Bronchial epithelial cell (primary cell): ENCODE measurements at places on chromosomes 12 and 14.

GRCh38 chr12:120485961-120486881, 9.7 kb upstream of the DYNLL1 start:
- DNase-seq = no peak

- no peak for DNase-seq
Measured at GRCh38 chr14:68674538-68675232, 118.2 kb downstream of the ZFP36L1 start.

- peak; percentile 73 for DNase-seq
Measured at GRCh38 chr12:39402922-39403321, 40.0 kb downstream of the KIF21A start.

- peak; percentile 84 for DNase-seq
Measured at GRCh38 chr12:26746121-26746714, 86.8 kb downstream of the ITPR2 start.

- DNase-seq = no peak
Measured at GRCh38 chr12:1995205-1995896, 8.9 kb downstream of the DCP1B start.

DNA sequence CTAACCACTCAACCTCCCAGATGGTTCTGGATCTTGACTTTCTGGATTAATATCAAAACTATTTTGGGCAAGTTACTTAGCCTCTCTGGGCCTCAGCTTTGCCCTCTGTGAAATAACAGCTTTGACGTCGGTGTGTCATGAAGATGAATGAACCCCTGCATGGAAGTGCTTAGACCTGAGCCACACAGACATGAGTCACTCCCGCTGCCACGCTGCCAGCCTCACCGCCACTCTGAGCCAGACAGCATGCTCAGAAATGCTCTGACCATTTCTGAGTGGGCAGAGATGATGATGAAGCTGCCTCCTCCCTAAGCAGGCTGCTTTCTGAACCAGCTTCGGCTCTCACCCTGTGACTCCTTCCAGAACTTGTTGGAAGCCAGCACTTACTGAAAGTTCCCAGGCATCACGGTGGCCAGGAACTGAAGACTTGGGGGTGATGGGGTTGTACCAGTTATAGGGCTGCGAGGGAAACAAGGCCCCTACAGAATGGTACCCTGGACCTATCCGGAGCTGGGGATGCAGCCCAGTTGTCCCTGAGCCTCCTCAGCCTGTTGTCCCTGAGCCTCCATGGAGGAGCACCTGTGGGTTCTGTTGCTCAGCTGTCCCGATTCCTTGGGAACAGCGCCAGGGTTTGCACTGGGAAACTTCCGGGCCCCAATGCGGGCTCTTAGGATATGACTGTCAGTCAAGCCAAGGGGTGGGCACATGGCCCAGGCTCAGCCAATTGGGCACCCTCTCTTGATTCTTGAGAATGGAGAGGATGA, 2.0 kb upstream of the CCDC197 start:
- DNase-seq = peak; percentile 94

- no peak for DNase-seq
Measured at GRCh38 chr14:105148604-105149145, 19.9 kb downstream of the JAG2 start.

DNA sequence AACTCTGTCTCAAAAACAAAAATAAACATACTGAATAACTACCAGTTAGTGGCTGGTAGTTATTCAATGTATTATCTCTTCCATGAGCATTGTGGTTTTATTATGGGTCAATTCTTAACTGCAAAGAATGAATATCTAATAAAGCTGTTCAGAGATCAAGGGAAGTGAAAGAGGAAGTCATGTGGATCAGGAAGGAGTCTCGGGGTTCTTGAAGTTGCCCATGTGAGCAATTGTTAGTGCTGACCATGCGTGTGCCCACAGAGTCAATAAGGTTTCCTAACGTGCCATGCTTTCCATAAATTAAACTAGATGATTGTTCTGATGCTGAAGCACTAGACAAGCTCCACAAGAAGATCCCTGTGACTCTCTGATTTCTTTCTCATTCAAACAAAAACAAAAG, 136.5 kb upstream of the CPSF6 start:
- no peak for DNase-seq

GRCh38 chr12:82675246-82675645, 11.5 kb upstream of the TMTC2 start:
- no peak for DNase-seq

- DNase-seq = no peak
Measured at GRCh38 chr14:105091054-105091516, 25.9 kb upstream of the GPR132 start.

DNA sequence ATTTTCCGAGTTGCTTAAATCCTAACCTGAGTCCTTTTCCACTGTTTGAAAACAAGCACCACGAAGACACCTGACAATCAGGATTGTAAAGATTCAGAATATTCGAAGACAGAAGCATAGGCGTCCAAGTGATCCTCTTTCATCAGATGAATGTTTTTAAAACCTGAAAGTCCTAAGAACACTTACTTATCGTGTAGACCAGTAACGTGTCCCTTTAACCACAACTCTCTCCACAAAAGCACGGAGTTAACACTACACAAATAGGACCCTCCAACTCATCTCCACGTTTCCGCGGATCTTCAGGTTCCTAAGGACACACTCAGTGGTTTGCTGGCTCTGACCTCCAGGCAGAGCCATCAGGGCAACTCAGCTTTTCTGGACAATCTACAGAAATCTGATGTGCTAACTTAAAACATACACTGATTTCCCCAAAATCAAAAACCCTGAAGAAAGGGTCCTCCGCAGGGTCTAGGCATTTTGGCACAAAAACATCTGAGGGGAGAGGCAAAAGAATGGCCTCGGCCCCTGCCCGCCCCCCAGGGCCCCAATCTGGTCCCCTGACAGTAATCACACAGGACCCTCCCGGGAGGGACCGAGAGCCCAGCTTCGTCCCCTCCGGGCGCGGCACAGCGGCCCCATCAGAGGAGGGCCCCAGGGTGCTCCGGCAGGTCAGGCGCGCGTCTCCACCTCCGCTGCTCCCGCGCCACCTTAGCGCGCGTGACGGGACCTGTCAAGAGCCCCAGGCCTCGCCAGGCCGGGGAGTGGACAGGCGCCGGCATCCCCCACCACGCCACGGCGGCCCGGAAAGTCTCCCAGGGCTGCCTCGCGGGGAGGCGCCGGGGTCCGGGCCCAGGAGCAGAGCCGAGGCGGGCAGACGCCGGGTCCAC, 925 bp downstream of the DICER1 start:
- DNase-seq = peak; percentile 18

DNA sequence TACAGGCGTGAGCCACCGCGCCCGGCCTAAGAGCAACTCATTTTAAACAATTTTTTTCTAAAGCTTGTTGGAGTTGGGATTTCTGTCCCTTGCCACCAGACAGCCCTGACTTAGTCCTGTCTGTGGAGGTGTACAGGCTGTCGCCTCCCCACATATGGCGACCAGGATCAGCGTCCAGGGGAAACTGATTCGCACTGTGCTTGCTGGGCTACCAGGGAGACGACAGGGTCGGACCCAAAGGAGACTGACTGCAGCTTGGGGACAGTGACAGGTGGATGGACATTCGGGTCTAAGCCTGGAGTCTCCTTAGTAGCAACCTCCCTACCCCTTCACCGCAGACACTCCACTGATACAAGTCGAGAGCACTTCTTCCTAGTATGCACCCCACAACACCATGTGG, 40.3 kb downstream of the TRAFD1 start:
- no peak for DNase-seq

DNA sequence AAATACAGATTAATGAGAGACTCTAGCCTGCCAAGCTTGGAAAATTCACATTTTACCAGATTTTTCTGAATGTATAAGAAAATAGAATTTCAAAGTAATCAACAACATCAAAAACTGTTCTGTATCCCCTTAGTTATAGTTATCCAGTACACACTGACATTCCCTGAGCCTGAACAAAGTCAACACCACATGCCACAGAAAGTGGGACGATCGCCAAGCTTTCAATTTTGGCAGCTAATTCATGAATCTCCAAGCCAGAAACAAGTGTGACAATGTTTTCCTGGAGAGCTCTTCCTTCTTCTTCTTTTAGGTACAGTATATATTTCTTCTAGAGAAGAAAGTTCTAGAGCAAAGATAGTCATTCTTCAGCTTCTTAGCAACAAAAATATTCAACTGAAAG, 290.2 kb downstream of the PRKD1 start:
- peak; percentile 11 for DNase-seq

- DNase-seq = peak; percentile 47
Measured at GRCh38 chr12:116116650-116117424, 160.7 kb downstream of the MED13L start.

- no peak for DNase-seq
Measured at GRCh38 chr12:64819816-64820402, 4.5 kb upstream of the TBC1D30 start.

DNA sequence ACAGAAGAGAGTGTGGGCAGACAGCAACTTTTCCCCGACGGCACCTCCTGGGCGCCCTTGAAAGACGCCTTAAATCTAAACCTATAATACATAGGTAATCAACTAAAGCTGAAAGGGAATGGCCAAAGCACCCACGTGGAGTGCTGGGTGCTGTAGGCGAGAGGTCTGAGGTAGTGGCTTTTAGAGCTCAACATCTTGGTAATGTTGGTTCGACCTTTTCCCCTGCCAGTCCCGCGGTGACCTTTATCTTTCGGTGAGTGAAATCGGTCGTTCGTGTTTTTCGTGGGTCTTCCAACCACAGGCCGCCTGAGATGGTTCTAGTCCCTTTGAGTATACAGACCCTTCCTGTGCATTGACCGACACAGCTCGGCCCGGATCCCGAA, 9.1 kb downstream of the OR6S1 start:
- DNase-seq = no peak

DNA sequence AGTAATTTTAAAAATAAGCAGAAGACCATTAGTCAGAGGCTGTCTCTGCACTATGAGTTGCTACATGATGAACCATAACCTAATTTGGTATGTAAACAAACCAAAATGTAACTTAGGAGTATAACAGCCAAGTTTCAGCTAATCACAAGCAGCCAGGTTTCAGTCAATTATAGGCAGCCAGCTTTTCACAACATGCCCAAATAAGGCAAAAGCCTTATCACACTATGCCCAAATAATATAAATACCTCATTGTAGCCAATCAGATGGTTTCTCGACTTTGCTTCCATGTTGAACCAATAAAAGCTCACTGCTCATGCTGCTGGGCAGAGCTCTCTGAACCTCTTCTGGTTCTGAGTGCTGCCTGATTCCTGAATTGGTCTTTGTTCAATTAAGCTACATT, 38.6 kb downstream of the GARIN6 start:
- no peak for DNase-seq

DNA sequence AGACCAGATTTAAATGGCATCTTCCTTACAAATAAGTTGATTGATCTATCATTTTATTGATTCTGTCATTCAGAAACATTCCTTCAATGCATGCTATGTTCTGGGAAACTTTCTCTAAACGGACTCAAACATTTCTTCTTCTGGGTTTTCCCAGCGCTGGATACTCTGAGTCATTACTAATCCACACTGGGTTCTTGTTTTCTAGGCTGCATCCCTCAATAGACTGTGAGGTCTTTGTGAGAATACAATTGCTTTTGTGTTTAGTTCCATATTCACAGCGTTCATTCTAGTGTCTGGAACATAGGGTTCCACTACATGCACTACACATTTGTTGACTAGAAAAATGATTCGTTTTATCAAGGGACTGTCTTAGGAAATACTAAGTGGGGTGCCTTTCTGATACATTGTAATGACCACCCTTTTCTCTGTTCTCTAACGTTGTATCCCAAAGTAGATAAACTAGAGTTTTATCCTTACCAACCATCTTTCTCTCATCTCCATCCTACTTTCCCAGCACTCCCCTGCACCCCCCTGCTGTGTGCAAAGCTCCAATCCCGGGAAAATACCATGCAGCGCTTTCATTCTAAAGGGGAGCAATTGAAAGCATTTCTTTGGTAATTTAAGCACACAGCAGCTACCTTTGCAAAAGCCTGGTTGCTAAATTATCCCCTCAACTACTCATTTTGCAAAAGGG, 878.7 kb downstream of the DIO2 start:
- no peak for DNase-seq

GRCh38 chr12:77214136-77214535, 148.8 kb upstream of the E2F7 start:
- DNase-seq = no peak

- DNase-seq = no peak
Measured at GRCh38 chr12:48803675-48804074, 14.6 kb upstream of the CACNB3 start.

- peak; percentile 77 for DNase-seq
Measured at GRCh38 chr12:32455607-32456071, 56.3 kb downstream of the FGD4 start.

GRCh38 chr14:103402695-103403094, 17.5 kb downstream of the MARK3 start:
- peak; percentile 70 for DNase-seq

GRCh38 chr12:22856178-22856577, 231.2 kb downstream of the ETNK1 start:
- DNase-seq = peak; percentile 57
